ENCODE measurements at places on chromosomes 4 and X. TPM values are rescaled to one million over a fixed set of nuclear protein-coding genes. Genes with fewer than 3 reads are reported as not detected.
A peak's percentile ranks its signal among the peaks of the same experiment; 100 is the strongest.

Gene EFNB1
- total RNA-seq = 4.2 TPM

DNA sequence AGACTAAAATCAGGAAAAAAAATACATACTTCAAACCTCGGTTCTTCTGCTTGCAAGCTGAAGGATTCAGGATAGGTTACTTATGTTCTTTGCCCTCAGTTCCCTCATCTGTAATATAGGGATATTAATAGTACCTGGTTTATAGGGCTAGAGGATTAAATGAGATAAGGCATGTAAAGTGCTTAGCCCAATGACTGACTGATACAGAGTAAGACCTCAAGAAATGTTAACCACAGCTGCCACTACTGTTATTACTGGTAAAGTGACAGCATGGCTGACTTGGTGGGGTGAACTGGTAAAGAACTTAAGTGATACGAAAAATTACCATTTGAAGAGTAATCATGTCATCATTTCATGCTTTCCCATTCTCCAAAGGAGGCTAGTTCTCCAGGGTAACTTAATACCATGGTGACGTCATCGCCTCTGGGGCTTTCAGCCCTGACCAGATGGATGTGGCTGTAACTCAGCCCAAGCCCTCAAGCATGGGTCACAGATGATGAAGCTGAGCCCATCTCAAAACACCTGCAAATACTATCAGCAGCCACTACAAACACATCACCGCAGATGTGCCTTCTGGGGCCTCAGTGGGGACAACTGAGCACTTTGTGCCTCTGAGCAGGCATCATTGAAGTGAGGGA, 44.5 kb upstream of the SCML1 start:
- DNase-seq = no peak
- no peak overlapping the region for H3K4me3 ChIP-seq
- no peaks in the 10 kb centered on the region for H3K27me3 ChIP-seq
- no peaks in the 10 kb centered on the region for H3K36me3 ChIP-seq
- no peaks in the 10 kb centered on the region for H3K4me1 ChIP-seq
- H3K27ac ChIP-seq = no peak overlapping the region

GRCh38 chrX:39242187-39242586, 440.9 kb downstream of the MID1IP1 start:
- H3K27ac ChIP-seq = no peak overlapping the region
- no peak overlapping the region for H3K4me3 ChIP-seq
- H3K36me3 ChIP-seq = no peaks in the 10 kb centered on the region

Gene CHIC2
- 45.6 TPM for total RNA-seq

- no peak overlapping the region for H3K27ac ChIP-seq
- H3K4me3 ChIP-seq = no peak overlapping the region
- H3K4me1 ChIP-seq = no peaks in the 10 kb centered on the region
- no peak for DNase-seq
- no peaks in the 10 kb centered on the region for H3K27me3 ChIP-seq
- H3K36me3 ChIP-seq = no peaks in the 10 kb centered on the region
Observed at GRCh38 chr4:28386776-28387175, 1526.1 kb downstream of the STIM2 start.

Gene GUCY1A1
- total RNA-seq = 0.44 TPM

GRCh38 chr4:176053785-176054184, 11.9 kb upstream of the WDR17 start:
- no peaks in the 10 kb centered on the region for H3K36me3 ChIP-seq
- no peak overlapping the region for H3K27ac ChIP-seq
- no peak overlapping the region for H3K4me3 ChIP-seq
- no peaks in the 10 kb centered on the region for H3K4me1 ChIP-seq

DNA sequence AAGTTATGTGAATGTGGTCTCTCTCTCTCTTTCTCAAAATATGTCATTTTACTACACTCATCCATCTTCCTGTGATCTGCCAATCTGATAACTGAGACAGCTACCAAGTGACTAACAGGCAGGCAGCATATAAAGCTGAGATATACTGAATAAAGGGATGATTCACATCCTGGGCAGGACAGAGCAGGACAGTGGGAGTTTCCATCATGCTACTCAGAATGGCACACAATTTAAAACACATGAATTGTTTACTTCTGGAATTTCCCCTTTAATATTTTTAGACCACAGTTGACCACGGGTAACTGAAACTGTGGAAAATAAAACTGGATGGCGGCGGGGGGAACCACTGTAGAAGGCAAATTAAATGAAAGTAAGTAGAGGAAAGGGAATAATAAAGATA, 58.6 kb upstream of the DCTD start:
- no peak overlapping the region for H3K4me3 ChIP-seq
- peaks cover 17% of the 10 kb centered on the region for H3K27me3 ChIP-seq
- H3K36me3 ChIP-seq = no peaks in the 10 kb centered on the region
- no peak overlapping the region for H3K27ac ChIP-seq

Gene NKAP
- 16.7 TPM for total RNA-seq

DNA sequence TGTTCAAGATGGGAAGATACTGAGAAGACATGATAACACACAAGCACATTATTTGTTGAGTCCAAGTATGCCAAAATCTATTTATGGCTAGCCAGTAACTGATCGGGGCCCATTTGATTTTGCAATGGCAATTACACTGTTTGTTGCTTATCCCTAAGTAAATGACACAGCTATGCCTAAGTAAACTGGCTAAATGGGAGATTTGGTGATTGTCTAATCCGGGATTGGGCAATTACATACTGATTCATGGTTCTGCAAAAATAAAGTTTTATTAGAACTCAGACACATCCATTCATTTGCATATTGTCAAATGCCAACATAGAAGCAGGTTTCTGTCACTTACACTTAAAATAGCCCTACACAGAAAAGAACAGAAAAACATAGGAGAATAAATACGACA, 140.2 kb upstream of the TBL1X start:
- no peaks in the 10 kb centered on the region for H3K36me3 ChIP-seq
- H3K4me3 ChIP-seq = no peak overlapping the region
- H3K27me3 ChIP-seq = no peaks in the 10 kb centered on the region
- no peaks in the 10 kb centered on the region for H3K4me1 ChIP-seq

GRCh38 chr4:182547435-182547834, 304.2 kb downstream of the TENM3 start:
- no peaks in the 10 kb centered on the region for H3K36me3 ChIP-seq
- no peak overlapping the region for H3K4me3 ChIP-seq
- no peaks in the 10 kb centered on the region for H3K4me1 ChIP-seq
- H3K27ac ChIP-seq = no peak overlapping the region
- no peak for DNase-seq

Gene PCSK1N
- total RNA-seq = 10.6 TPM

GRCh38 chr4:3321295-3321889, 28.6 kb downstream of the RGS12 start:
- no peaks in the 10 kb centered on the region for H3K27me3 ChIP-seq
- no peak for DNase-seq
- no peak overlapping the region for H3K27ac ChIP-seq
- H3K4me3 ChIP-seq = no peak overlapping the region
- peaks cover 8% of the 10 kb centered on the region for H3K36me3 ChIP-seq
- H3K4me1 ChIP-seq = no peaks in the 10 kb centered on the region

DNA sequence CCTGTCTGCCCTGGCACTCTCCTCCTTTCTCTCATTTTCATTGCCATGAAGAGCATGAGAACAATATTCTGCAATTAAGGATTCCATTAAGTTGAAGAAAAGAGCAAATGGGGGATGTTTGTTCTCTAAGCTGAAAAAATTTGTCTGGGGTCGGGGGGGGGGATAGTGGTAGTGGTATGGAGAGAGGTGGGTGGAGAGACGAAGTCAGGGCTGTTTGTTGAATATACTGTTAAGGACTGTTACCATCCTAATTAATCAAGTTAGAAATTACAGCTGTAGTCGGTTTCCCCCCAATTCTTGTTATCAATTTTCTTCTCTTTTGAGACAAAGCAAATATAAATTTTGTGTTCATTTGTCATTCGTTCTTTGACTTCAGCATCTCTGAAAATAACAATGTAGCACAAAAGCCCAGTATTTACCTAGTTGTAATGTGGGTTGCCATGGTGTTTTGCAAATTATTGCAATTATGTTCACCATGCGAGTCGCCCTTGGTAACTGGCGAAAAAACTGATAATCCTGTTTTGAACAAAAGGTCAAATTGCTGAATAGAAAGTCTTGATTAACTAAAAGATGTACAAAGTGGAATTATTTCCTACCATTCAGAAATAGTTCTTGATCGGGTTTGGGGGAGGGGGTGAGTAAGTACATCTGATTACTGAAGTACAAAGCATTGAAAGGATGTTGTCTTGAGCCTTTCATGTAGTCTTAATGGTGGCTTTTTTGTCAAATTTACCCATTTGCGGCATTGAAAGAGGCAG, 139.1 kb downstream of the ARX start:
- H3K27me3 ChIP-seq = no peaks in the 10 kb centered on the region
- no peak for DNase-seq
- H3K4me3 ChIP-seq = no peak overlapping the region

DNA sequence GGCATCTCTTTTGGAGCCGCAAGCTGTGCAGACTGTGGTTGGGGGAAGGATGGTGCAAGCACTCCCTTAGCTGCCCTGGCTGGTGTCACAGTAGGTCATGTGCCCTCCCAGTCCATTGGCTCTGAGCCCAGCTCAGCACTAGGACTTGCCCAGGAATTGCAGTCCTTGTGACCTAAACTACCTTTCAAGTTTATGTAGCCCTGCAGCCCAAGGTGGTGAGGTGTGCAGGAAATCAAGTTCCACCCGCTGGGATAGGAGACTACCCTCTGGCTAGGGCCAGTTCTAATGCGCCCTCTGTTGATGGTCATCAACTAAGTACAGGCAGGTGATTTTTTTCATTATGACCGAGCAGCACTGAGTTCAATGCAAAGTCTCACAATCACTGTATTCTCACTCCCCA, 335.2 kb downstream of the UBE2NL start:
- H3K4me3 ChIP-seq = no peak overlapping the region
- no peaks in the 10 kb centered on the region for H3K27me3 ChIP-seq
- DNase-seq = no peak
- H3K36me3 ChIP-seq = no peaks in the 10 kb centered on the region
- H3K4me1 ChIP-seq = no peaks in the 10 kb centered on the region
- no peak overlapping the region for H3K27ac ChIP-seq

Gene CCDC110
- total RNA-seq = 0.72 TPM

Gene ATOH1
- total RNA-seq = not detected

- no peak overlapping the region for H3K27ac ChIP-seq
- no peak for DNase-seq
- no peak overlapping the region for H3K4me3 ChIP-seq
- H3K4me1 ChIP-seq = no peaks in the 10 kb centered on the region
Observed at GRCh38 chrX:31547416-31547815, 475.6 kb upstream of the FTHL17 start.

DNA sequence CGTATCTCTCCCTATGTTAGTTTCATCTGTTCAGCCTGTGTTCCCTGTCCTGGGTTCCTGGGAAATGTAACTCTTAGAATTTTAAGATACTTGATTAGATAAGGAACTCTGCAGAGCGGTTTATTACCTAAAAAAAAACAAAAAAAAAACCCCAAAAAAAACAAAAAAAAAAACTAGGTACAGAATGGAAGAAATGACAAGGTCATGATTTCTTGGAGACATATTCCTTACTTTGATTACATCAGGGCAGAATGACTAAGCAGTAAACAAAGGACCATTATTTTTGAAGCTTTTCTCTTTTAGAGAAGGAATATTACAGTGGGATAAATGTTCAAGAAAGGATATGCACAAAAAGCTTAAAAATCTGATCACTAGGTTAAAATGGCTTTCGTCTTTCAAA, 171.8 kb downstream of the ARAP2 start:
- H3K36me3 ChIP-seq = peaks cover 6% of the 10 kb centered on the region
- H3K4me1 ChIP-seq = no peaks in the 10 kb centered on the region
- H3K4me3 ChIP-seq = no peak overlapping the region

DNA sequence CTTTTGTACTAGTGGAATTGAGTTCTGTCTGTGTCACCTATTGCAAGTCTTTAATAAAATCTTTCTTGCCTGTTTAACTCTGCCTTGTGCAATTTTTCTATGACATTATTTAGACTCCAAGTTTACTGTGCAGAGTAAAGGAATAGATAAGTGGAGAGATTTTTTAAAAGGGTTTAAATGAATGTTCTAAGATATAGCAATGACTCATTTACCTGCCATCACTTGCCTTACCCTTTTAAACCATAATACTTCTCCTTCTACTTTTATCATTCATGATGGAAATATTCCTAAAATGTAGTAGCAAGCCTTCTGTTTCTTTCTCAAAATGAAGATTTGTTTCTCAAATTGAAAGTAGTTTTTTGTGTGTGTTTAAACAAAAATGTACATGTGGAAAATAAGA, 782.8 kb upstream of the MAGEB2 start:
- no peaks in the 10 kb centered on the region for H3K4me1 ChIP-seq
- no peaks in the 10 kb centered on the region for H3K36me3 ChIP-seq
- DNase-seq = no peak
- H3K27ac ChIP-seq = no peak overlapping the region
- no peaks in the 10 kb centered on the region for H3K27me3 ChIP-seq

Gene VSIG4
- 0.53 TPM for total RNA-seq

Gene TMEM150C
- total RNA-seq = 0.13 TPM

DNA sequence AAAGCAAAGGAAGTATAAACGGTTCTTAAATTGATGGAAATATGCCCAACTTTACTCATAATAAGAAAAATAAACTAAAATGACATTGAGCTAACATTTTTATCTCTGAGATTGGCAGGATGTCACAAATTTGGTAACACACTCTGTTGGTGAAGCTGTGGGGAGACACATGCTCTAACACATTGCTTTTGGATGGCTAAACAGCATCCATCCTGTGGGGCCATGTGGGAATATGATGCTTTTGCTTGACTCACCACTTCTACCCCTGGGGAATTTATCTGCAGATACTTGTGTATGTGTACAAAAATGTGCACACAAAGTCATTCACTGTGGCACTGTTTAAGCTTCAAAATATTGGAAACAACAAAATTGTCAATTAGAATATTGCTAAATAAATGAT, 100.2 kb downstream of the ANAPC4 start:
- H3K4me3 ChIP-seq = no peak overlapping the region
- no peaks in the 10 kb centered on the region for H3K4me1 ChIP-seq
- no peaks in the 10 kb centered on the region for H3K36me3 ChIP-seq
- DNase-seq = no peak

GRCh38 chr4:75004755-75005668, 72.1 kb downstream of the PARM1 start:
- H3K27me3 ChIP-seq = no peaks in the 10 kb centered on the region
- no peaks in the 10 kb centered on the region for H3K4me1 ChIP-seq
- no peak overlapping the region for H3K4me3 ChIP-seq
- no peak for DNase-seq
- H3K36me3 ChIP-seq = no peaks in the 10 kb centered on the region

Gene KLF3
- total RNA-seq = 127 TPM

- no peak overlapping the region for H3K27ac ChIP-seq
- no peak overlapping the region for H3K4me3 ChIP-seq
- no peaks in the 10 kb centered on the region for H3K27me3 ChIP-seq
Observed at GRCh38 chr4:88802585-88803286, 105.1 kb upstream of the NAP1L5 start.

Gene CAPN6
- total RNA-seq = not detected

DNA sequence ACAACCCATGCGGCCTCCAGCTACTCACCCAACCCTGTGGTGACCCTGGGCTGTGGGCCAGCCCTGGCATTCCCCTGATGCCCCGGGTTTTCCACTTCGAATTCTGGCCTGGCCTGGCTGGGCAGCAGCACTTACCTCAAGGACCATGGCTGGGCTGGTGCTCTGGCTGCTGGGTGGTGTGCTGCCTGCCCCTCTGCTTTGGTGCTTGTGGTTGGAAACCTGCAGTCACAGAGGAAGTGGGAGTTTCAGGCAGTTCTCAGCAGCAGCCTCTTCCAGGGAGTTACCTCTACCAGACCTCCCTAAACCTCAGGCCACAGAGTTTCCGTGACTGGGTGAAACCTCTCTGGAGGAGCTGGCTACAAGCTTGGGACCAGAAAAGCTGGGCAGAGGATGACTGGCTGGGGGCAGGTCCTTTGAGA, at the start of gene CXCR3:
Gene CXCR3, minus strand, starts transcription at position 209 of the 419 bp plus-strand sequence. Its CDS starts 62 bp downstream, at position 147.
- peak within 1 kb of the TSS; percentile 17 for H3K4me3 ChIP-seq
- DNase-seq = no peak
- H3K27me3 ChIP-seq = no peaks in the 10 kb centered on the region
- no peaks in the 10 kb centered on the region for H3K36me3 ChIP-seq
